ENCODE measurements at places on chromosomes 16 and 17. TPM values are rescaled to one million over a fixed set of nuclear protein-coding genes. Genes with fewer than 3 reads are reported as not detected.

The PIRT gene
- not detected for total RNA-seq

The TSPOAP1 gene
- 2.7 TPM for total RNA-seq

The ADCY7 gene
- total RNA-seq: 23.5 TPM

The SPIRE2 gene
- 1.9 TPM for total RNA-seq

The CMTM1 gene
- total RNA-seq: 0.59 TPM

The RAB11FIP4 gene
- 0.34 TPM for total RNA-seq

The TAC4 gene
- not detected for total RNA-seq

The RND2 gene
- 0.45 TPM for total RNA-seq

The ZNF594 gene
- 5.4 TPM for total RNA-seq

The EVPLL gene
- not detected for total RNA-seq

The GLIS2 gene
- total RNA-seq: 3.3 TPM

The SYT17 gene
- total RNA-seq: 0.84 TPM

The EMC6 gene
- total RNA-seq: 43.9 TPM

The PLA2G10 gene
- not detected for total RNA-seq

The GDPD3 gene
- 0.17 TPM for total RNA-seq

The CAMKK1 gene
- total RNA-seq: 3.5 TPM

The FOXN1 gene
- total RNA-seq: not detected

The SOST gene
- not detected for total RNA-seq

The SLC9A5 gene
- 0.89 TPM for total RNA-seq

The KRT20 gene
- not detected for total RNA-seq

The GNAO1 gene
- total RNA-seq: 0.17 TPM

The RPRML gene
- total RNA-seq: not detected

The CD300H gene
- not detected for total RNA-seq
